ENCODE measurements at places on chromosomes 3 and 15. TPM values are rescaled to one million over a fixed set of nuclear protein-coding genes. Genes with fewer than 3 reads are reported as not detected.

RBP2 gene
- not detected for total RNA-seq

RARRES1 gene
- not detected for total RNA-seq

LAMB2 gene
- 1.2 TPM for total RNA-seq

FBN1 gene
- 0.21 TPM for total RNA-seq

LRRC3B gene
- total RNA-seq: not detected

ERC2 gene
- total RNA-seq: not detected

ROBO2 gene
- total RNA-seq: not detected

ERICH6 gene
- not detected for total RNA-seq

TMEM40 gene
- not detected for total RNA-seq

PRTG gene
- not detected for total RNA-seq

ARPP21 gene
- total RNA-seq: not detected
